ENCODE measurements at places on chromosomes 5 and 9.

GRCh38 chr9:109488791-109489492, 9.2 kb downstream of the PTPN3 start:
- no peak for DNase-seq

DNA sequence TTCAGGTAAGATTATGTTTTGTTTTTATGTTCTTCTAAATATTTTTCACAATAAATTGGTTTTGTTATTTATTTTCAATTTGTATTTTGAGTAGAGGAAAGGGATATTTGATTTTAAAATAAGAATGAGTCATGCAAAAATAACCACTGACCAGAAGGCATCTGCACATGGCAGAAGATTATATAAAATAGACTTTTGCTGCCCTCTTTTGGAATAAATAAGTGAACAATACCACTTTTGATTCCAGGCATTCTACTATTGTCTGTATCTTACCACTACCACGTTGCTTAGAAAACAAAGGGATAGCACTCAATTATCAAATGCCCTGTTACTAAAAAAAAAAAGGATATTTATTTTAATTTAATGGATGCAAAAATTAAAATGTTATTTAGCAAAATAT, 227.3 kb upstream of the ITGA1 start:
- DNase-seq = no peak

DNA sequence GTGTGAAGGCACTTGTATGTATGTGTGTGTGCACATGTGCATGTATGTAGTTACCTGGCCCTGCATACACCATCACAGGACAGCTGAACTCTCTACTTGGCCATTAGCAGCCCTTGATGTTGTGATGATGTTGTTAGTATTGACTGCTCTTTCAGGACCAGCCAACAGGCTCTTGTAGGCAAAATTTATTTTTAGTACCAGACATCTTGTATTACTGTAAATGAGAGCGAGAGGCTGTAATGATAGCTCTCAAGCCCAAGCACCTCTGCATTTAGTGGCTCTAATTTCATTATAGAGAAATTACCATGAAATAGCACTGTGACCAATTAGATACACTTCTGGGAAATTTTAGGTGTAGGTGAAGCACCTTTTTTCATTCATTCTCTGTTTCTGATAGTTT, 158.0 kb downstream of the SMARCA2 start:
- no peak for DNase-seq

DNA sequence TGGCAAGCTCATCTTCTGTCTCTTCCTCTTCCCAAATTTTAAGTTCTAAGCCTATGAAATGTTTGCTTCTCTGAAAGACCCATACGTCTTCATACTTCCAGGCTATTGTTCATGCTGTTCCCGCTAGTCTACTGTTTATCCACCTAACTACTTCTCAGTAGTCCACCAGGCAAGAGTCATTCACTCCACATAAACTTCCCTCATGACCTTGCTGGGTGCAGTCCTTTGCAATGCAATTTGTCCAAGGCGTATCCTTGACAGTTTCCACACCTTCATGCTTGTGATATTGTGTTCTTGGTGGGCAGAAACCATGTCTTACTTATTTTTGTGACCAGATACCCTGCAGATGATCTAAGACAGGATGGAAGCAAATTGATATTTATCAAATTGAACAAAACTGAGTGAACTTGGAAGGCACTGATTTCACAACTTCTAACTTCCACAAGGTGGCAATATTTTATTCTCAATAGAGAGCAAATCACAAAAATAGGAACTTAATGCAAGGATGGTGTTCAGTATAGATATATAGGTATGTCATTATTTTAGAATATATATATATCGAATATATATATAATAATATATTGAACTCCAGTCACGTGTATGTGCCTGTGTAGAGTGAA, 30.3 kb downstream of the TYRP1 start:
- DNase-seq = peak; percentile 33

DNA sequence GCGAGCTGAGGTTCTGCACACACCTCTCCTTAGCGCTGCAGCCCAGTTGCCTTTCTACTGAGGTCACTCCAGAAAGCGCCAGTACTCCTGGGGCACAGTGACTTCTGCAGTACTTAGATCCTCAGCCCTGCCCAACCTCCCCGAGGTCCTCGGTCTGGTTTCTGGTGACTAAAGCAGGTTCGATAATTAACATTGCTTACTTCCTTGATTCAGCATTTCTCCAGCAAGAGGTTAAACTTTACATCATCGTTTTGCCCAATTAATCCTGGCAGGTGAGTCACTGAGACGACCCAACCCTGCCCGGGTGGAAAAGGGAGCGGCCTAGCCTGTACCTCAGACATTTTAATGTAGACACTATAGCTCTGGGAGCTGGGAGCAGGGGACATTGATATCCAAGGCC, 77.6 kb downstream of the PLAC8L1 start:
- no peak for DNase-seq

GRCh38 chr9:87894998-87895625, 12.4 kb downstream of the SPATA31E1 start:
- DNase-seq = no peak

- DNase-seq = no peak
These were observed 28.0 kb downstream of the CDO1 start for GRCh38 chr5:115788440-115788839.

GRCh38 chr5:52710972-52711596, 76.6 kb upstream of the ITGA1 start:
- no peak for DNase-seq

- DNase-seq = no peak
These were observed 156.2 kb upstream of the S1PR3 start for GRCh38 chr9:88835038-88835466.

DNA sequence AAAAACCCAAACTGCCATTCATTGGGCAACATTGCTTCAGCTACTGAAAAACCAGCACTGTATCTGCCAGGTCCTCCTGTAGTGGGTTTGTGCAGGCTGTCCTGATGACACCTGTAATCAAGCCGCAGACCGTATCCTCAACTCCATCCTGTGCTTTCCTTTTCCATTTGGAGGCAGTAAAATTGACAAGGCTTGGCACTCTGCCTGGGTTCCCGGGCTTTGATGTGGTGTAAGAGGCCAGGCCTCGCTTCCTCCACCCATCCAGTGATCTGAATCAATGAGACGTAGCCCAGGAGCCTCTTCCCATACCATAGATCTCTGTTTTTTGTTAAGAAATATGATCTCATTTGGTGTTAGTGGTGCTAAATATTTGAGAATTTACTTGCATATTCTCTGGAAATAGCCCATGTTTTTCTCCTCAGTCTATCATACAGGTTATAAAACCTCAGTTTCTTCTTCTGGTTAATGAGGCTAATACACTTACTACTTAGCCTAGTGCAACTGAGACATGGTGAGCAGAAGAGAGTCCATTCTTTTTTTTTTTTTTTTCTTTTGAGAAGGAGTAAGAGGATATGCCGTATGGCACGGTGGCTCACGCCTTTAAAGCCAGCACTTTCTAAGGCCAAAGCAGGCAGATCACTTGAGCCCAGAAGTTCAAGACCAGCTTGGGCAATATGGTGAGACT, 34.8 kb downstream of the LSM11 start:
- DNase-seq = no peak

DNA sequence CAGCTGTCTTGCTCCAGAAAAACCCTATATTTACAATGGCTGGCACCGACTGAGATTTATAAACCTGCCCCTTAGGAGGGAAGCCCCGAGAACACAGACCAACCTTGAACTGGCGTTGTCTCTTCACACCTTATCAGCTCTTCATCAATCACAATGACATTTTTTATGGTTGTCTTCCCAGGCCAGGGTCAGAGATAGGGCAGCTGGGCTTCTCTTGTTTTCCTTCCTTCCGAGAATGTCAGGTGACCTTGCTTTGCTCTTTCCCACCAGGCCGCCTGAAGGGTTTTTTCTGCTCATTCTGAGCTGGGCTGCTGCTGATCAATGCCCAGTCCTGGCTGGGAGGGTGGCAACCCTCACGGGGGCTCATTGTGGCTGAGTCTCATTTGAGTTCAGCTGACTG, 619.1 kb downstream of the CCDC171 start:
- no peak for DNase-seq
